Hematopoietic multipotent progenitor cell (in vitro differentiated cells): ENCODE measurements at places on chromosomes 6 and 20.
A peak's percentile ranks its signal among the peaks of the same experiment; 100 is the strongest.

DNA sequence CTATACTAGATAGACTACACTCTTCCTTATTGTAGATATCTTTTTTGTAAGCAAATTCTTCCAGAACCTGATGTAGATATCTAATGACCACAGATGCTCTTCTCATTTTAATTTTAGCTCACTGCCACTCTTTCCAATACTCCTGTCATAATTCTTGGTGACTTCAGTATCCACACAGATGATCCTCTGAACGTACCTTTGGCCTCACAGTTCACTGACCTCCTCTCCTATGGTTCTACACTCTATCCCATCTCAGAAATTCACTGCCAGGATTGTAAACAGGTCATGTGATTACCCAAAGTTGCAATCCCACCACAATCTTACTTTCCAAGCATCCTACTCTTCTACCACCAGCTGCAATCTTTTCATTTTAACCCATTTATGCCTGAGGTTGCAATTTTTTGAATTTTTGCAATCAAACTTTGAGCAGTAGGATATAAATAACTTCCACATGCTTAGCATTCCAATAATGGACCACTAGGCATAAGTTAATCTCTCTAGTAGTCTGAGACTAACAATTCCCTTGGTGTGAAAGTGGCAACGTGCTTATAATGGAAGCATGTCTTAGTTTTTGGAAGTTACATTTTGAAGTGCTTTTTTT is 31.2 kb downstream of the ESF1 start:
- no peak for DNase-seq

DNA sequence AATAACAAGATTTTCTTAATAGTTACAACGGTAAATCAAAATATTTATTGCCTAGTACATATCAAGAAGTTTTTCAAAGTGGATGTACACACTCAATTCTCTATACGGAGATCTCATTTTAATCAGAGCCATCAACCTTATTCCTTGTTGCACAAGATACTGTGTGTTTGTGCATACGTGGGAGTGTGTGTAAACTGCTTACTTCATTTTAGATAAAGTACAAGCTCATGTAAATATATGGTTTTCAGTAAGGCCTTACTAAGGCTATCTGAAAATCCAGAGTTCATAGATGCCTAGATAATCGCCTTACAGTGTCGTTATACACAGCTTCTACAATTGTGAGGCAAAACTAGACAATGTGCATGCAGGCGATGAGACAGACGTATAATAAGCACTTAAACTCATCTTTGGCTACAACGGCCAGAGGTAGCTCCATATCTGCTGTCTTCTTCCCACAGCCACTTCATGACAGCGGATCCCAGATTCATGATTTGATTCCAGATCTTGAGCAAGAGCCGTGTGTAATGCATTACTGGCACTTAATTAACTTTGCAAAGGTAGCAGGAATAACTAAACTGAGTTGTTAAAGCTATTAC is 2.5 kb downstream of the PERP start:
- no peak for DNase-seq

DNA sequence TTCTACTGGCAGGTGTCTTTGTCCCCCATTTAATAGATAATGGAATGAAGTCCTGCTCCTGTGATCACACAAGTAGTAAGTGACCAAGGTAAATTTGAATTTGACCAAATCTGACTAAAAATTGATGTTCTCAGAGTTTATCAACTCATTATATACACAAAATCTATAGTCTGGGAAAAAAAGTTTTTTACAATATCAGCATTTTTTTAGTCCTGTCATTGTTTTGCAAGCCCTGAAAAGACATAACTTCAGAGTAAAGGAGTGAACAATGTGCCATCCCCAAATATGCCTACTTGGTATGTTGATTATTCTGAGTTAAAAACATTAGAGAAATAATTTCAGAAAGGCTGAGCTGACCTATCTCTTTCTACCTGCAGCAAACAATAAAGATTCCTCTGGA is 114.2 kb downstream of the C6orf58 start:
- DNase-seq: no peak

DNA sequence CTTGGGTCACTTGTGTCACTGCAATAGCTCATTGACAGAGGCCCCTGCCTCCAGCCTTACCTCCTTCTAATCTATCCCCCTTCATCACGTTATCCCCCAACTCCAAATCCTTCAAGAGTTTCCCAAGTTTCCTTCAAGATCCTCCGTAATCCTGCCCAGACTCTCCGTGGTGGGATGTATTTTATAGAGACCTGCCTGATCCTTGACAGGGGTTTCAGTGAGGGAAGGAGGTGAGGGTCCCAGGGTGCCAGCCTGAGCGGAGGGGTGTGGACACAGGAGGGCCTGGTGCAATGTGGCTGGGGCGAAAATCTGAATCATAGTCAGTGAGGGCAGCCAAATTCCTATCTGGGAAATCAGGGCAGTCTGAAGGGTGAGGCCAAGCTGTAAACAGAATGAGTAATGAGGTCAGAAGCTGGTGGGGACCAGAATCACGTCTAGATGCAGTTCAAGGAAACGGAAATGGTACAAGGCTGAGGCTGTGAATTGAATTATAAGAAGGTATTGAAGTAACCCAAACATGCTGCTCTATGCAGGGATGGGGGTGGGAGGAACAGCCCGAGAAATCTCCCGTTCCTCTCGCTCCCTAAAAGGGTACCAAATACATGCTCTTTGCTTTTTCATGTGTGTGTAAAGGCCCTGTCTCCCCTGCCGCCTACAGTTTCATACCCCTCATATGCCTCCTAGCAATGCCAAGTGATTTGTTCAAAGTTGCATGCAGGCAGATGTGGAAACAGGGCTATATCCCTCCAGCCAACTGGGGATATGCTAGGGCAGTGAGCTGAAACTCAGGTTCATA is 35.4 kb upstream of the PIM1 start:
- DNase-seq: peak; percentile 16

DNA sequence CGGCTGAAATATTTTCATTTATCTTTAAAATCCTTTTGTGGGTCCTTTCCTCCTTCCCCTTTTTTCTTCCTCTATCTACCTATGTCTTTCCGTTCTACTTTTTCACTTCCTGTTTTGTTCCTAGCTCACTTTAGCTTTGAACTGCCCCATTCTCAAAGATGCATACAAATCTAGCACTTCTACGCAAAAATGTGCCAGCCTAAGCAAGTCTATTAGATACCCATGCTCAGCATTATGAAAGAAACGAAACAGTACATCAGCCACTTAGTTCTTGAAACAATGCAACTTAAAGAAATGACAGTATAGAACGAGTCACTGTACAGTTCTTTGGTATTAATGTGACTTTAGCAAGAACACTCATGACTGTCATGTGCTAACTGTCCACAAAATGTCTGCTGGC is 47.3 kb upstream of the MARCKS start:
- no peak for DNase-seq

GRCh38 chr6:98324446-98324845 is 509.9 kb upstream of the POU3F2 start:
- DNase-seq: no peak

GRCh38 chr6:135163440-135163738 is 17.7 kb upstream of the MYB start:
- DNase-seq: no peak

GRCh38 chr6:55868771-55869479 is 6.5 kb downstream of the BMP5 start:
- no peak for DNase-seq

GRCh38 chr6:12279322-12280091 is 10.7 kb upstream of the EDN1 start:
- DNase-seq: no peak

DNA sequence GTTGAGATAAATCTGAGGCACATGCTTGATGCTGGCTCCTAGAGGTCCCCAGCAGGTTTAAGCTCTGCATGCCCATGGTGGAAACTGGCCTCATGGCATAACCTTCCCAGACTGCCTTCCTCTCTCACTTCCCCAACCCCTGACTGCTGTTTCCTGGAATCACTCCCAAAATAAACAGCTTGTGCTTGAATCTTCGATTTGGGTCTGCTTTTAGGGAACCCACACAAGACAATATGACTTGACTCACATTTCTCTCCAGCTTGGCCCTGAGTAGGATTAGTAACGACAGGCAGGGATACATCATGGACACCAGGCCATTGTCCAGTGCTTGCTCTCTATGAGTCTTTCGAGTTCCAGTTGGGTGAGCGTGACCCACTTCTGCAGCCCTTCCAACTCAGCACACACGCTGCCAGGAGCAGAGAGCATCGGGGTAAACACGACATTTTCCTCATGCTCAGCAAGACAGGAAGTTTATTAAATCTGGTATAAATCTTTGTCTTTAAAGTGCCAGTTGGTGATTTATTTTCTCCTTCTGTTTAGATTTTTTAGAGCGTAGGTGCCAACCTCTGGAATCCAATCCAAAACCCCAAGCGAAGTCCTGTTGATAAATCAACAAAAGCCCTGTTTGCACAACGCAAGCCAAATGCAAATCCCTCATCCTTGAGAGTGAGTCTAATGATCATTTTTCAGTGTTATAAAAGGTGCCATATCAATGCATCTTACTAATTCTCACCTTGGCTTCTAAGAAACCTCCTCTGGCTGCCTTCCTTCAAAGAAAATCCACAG is 135.0 kb downstream of the FOXA2 start:
- DNase-seq: no peak

GRCh38 chr6:129732034-129732433 is 22.1 kb upstream of the ARHGAP18 start:
- no peak for DNase-seq

DNA sequence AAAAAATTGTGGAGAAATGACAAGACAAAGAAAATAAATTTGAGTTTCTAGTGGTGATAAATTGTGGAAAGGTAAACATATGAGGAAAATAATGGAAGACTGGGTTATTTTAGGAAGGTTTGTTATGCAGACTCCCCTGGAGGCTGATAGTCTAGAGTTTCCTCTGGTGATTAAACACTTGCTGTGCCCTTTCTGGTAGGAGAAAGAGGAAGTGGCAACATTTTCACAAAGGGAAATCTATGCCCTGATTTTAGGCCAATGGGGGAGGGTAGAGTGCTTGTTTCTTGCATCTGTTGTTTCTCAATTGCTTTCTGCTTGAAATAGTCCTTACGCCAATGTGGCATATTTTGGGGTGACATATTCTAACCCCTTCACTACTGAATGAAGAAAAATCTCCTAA is 129.1 kb upstream of the DOK5 start:
- no peak for DNase-seq

GRCh38 chr6:134724771-134725340 is 225.0 kb downstream of the ALDH8A1 start:
- DNase-seq: peak; percentile 25

- DNase-seq: no peak
These were observed 18.4 kb upstream of the DOK5 start for GRCh38 chr20:54456961-54457360.

GRCh38 chr6:47163536-47163935 is 121.4 kb upstream of the ADGRF1 start:
- DNase-seq: no peak

GRCh38 chr6:160428069-160428430 is 79.9 kb downstream of the SLC22A3 start:
- no peak for DNase-seq

DNA sequence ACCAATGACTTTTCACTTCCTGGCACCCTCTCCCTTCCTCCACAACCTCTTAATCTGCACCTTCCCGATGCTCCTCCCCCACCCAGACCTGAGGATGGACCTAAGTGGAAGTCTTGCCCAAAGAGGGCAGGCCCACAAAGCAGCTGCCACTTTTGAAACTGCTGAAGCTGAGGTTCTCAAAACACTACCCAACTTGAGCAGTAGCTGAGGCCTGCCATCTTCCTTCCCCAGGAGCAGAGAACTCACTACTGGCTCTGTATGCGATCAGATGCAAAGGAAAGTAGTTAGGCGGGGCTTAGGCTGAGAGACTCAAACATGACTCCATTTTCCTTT is 1.5 kb downstream of the HM13 start:
- no peak for DNase-seq

DNA sequence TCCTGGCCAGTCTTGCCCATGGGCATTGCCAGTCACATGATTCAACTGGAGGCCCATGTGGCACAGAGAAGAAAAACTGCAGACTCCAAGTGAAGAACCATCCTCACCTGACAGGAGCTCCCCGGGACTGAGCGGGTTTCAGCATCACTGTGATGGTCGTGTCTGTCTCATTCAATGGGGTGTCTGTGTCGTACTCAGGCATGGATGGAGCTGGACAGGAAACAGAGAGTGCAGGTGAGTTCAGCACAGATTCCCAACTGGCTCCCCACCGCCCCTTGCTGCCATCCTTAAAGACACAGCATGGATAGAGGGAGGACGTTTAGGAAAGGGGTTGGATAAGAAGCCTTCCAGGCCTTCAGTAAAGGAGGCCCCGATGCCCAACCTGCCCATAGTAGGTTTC is 732.3 kb upstream of the CHD6 start:
- no peak for DNase-seq

DNA sequence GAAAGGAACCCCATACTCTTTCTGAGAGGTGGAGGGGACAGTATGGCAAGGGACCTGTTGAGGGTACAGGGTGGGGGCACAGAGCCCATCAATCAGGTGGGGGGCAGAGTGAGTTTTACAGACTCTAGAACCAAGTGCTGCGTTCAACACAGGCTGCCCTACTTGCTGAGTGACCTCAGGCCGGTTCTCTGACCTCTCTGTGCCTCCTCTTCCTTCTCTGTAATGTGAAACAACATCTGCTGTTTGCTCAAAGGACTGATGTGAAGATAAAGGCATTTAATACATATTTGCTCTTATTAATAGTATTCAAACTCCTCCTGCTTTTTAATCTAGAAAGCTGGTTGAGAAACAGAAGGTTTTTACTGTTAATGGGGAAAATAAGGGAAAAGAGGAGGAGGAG is 25.9 kb upstream of the APMAP start:
- no peak for DNase-seq

DNA sequence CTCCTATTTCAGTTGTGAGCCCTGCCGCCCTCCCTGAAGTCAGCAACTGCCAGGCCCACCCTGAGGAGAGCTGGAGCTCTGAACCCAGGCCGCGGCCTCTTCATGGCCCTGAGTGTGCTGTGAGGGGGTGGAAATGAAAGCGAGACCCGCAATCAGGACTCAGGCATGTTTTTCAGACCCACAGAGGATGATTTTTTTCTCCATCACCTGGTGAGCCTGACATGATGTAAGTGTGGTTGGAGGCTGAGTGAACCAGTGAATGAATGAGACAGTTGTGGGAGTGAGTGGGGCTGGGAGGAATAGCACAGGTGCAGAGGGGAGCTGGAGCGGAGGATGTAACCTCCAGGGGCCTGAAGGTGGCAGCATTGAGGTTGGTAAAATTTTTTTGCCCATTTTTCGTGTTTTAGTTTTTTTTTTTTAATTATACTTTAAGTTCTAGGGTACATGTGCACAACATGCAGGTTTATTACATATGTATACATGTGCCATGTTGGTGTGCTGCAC is 18.3 kb downstream of the RAET1L start:
- no peak for DNase-seq

DNA sequence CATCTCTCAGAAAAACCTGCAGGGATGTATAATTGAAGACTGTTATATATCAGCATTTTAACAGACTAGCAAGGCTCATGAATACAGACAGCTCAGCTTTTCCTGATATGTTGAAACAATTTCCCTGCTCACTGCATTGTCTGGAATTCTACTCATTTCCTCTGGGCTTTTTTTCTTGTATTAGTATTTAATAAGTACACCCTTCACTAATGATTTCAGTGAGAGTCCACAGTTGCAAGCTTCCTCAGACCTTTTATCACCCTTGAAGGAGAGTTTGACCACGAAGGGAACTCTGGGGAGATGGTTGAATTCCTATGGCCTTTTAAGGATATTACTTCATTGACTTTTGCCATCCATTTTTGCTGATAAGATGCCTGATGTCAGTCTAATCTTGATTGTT is 248.7 kb downstream of the ADGB start:
- no peak for DNase-seq
